ENCODE measurements at places on chromosomes 6 and 20.

DNA sequence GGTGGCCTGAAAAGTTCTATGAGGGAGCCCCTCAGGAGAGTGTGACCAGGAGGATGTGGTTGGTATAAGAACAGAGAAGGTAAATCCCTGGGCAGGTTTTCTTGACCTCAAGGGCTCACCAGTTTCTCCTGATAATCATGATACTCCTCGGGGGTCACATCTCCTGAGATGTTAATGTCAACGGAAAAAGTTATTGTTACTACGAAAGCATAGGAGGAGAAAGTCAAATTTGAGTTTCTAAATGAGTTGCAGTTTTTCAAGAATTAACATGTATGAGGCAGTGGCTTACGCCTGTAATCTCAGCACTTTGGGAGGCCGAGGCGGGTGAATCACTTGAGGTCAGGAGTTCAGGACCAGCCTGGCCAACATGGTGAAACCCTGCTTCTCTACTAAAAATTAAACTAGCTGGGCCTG, 23.4 kb downstream of the MGME1 start:
- DNase-seq: no peak

DNA sequence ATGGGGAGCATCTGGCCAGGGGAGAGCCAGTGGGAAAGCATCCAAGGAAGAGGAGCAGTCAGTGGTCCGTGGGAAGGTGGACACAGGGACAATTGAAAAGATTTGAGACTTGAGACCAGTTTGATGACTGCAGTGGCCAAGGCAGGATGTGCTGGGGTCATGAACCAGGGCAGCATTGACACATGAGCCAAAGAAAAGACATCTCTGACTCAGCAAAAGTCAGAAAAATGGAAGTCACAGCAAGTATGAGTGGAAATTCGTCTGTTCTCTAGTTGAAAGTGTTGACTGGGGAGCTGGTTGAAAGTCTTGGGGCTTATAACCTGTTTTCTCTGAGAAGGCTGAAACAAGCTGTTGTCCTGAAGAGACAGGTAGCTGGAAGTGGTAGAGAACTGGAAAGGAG, 31.3 kb downstream of the RAB22A start:
- DNase-seq: no peak

- DNase-seq: no peak
Measured at GRCh38 chr6:961407-961960, 268.5 kb upstream of the EXOC2 start.

DNA sequence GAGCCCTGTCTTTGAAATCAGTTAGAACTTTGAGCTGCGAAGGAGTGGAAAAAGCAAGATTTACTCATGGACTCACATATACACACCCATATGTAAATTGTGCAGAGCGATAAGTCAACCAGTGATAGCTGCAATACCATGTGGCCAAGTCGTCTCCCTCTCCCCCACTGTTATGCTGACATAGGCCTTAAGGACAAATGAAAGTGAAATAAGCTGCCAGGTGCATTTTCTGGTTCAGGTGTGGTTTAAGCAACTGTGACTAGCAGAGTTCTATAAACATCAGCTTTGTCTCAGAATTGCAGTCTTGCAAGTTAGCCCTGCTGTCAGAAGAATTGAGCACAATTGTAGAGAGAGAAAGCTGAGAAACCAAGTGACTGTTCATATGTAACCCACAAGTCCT, 9.6 kb downstream of the FAM83B start:
- no peak for DNase-seq

- no peak for DNase-seq
Measured at GRCh38 chr20:34016736-34017135, 23.0 kb downstream of the RALY start.

GRCh38 chr6:107704347-107705013, 119.6 kb downstream of the SCML4 start:
- DNase-seq: peak; percentile 5

GRCh38 chr20:41632896-41633295, 14.7 kb upstream of the CHD6 start:
- DNase-seq: no peak

DNA sequence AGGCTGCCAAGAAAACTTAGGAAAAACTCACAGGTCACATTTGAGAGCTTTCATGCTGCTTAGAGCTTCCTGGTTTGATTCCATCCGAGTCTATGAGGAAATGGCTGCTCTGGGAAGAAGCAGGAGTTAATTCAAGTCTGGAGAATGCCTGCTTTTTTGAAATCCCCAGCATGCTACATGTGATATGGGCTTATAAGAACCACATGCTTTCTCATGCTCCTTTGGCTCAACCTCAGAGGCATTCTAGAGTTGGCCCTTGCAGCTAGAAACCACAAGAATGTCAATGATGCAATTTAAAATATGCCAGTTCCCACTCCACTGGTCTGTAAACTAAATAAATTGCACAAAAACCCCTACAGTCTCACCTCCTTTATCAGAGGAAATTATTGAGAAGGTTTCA, 142.9 kb upstream of the OLIG3 start:
- peak; percentile 96 for DNase-seq

DNA sequence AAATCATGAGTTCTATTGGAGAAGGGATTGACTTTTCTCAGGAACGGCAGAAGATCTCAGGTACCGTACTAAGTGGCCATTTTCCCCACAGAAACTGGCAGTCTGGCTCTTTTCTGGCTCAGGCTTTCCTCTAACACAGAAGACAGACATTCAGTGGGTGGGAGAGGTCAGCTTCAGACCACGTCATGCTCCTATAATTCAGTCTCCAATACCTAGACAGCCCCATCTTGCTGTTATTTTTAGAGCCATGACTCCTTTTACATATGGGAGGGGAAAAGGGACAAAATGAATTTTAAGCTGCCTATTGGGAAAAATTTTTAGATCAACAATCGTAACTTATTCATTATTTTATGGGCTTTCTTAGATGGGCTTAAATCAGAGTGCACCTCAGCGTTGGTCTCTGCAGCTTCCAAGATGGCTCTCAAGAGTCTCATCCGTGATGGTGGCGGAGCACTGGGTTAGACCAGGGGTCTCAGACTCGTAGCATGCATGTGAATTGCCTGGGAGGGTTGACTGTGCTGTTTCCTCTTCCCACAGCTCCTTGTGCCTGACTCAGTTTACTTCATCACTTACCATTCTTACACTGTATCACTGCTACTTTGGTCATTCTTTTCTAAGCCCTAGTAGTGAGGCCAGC, 86.9 kb downstream of the TCP11 start:
- no peak for DNase-seq

DNA sequence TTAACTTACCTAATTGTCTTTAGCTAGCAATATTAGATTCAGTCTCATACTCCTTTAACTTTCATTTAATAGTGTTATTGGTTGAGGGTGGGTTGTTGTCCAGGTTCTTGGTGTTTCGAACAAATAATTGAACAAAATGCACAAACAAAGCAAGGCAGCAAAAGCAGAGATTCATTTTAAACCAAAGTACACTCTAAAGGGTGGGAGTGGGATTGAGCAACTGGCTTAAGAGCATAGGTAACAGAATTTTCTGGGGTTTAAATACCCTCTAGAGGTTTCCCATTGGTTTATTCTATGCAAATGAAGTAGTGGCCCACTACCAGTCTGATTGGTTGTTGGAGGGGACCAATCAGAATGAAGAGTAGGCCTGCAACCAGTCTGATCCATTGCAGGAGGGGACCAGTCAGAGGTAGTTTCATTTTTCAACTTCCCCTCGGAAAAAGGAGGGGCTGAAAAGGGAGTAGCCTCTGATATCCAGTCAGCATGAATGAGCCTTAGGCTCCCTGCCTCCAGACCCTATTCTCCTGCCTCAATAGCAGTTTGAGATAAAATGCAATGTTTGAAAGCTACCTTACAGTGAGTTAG, 26.3 kb upstream of the RAB23 start:
- no peak for DNase-seq

DNA sequence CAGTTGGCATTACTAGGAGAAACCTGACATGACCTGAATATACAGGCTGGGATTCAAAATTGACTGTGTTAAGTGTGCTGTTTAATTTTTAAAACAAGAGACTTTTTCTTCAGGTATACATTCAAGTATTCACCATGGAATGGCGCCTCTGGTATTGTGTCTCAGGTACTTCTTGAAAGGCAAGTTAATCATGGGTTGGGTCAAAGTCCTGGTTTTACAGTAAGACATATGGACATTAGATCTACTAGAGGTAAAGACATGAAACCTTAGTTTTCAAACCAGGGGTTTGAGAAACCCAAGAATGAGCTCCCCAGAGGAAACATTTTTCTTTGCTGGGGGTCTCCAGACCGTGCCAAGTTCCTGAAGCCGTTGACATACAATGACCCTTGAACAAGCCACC, 232.4 kb downstream of the SAMD5 start:
- no peak for DNase-seq

DNA sequence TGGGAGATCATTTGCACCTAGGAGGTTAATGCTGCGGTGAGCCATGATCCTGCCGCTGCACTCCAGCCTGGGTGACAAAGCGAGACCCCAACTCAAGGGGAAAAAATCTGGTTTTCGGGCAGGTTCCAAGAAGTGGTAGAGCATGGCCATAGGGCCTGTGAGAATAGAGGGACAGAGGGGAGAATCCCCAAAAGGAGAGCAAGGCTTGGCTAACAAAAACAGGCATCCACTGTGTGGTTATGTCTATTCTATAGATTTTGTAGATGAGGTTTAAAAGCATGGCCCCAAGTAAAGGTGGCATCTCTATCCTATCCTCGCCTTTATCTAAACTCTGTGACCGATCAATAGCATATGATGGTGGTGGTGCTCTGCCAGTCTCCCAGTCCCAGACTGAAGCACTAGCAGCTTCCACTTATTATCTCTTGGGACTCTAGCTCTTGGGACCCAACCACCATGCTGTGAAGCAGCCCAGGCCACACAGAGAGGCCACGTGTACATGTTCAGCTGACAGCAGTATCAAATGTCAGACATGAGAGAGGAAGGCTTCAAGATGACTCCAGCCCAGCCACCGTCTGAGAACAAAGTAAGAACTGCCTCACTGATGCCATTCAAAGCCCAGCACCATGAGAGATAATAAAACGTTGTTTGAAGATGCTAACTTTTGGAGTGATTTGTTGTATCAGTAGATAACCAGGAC, 27.7 kb downstream of the EIF2S2 start:
- no peak for DNase-seq

DNA sequence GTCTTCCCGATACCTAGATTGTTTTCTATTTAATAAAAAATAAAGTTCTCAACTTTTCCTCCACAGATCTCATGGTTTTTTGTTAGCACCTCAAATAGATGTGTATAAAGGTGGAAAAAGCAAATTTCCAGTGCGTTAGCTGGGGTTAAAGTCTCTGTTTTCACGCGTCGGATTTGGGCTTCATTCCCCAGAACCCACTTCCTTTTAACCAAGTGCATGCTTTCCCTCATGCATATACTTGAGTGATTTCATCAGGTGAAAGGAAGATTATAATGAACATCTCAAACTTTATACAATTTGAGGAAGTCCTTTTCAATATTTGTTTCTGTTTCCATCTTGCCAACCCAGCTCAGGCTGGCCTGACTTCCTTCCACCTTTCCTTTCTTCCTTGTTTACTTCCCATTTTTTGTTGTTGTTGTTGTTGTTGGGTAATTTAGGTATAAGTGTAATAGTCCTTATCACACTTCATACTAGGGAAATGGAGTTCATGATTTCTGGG, 43.9 kb upstream of the GGTLC1 start:
- no peak for DNase-seq

GRCh38 chr6:132623106-132623845, 799 bp downstream of the TAAR2 start:
- DNase-seq: no peak

DNA sequence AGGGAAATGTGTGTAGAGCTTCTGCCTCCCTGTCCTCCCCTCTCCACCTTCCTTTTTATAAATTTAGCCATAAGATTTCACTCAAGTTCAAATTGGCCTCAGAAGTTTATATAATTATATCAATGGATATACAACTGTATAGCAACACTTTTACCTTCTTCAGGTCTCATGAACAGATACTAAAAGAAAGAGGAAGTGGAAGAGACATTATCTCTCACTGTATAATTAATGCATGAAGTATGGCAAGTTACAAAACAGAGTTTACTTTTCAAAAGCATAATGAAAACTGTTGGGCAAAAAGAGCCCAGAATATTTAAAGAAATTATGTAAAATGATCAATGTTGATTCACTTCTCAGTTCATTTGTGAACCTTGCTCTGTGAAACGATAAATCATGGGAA, 99.7 kb downstream of the PDE7B start:
- DNase-seq: no peak

- DNase-seq: no peak
Measured at GRCh38 chr20:62404761-62405107, 2.4 kb downstream of the CABLES2 start.

DNA sequence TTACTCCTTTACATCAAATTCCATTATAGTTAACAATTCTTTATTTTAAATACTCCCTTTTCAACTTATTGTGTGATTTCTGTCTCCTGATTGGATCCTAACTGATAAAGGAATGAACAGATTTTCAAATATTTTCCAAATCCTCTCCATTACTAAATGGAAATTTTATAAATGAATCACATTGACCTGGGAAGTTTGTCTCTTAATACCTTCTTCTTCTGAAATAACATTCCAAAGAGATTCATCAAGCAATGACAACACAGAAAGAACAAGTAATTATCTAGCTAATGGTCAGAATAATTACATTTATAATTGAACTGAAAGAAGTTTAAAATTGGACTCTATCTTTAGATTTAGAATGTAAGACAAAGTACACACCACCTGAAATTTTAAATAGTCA, 515.4 kb upstream of the PTCHD4 start:
- peak; percentile 36 for DNase-seq

- DNase-seq: peak; percentile 1
Measured at GRCh38 chr20:52746190-52746589, 226.0 kb upstream of the TSHZ2 start.

DNA sequence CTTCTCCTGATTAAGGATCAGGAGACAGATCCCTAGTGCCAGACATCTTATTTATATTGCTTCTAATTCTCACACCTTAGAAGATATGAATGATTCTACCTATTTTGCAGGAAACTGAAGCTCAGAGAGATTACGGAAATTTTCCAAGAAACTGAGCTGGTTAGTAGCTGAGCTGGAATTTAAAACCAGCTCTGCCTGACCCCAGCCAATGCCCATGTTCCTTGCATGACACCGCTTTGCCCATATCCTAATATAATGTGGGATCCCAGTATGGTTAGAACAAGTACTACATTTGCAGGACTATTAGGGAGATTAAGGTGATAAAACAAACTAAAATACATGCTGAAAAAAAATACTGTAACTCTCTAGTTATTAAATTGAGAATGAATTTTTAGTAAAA, 1.9 kb downstream of the TMEM30A start:
- DNase-seq: no peak

DNA sequence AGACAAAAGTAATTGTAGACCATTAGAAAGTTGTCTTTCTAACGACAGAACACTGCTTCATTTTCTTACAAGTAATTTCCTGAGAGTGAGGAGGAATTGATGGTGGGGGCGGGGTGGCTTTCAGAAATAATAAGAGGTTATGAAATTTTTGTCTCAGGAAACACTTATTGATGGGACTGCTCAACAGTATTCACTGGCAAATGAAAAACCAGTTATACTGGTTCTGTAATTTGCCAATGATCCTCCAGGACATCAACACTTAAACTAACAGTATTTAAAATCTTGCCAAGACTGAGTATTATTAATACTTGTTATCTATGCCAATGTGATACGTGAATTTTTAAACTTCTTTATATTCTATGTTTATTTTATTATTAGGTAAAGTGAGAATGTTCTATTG, 41.8 kb upstream of the FUT9 start:
- DNase-seq: no peak
